ENCODE measurements at places on chromosomes 3 and 15. TPM values are rescaled to one million over a fixed set of nuclear protein-coding genes. Genes with fewer than 3 reads are reported as not detected.

Gene MYZAP
- total RNA-seq = not detected

Gene ALDH1L1
- total RNA-seq = 0.31 TPM

Gene FAM3D
- total RNA-seq = not detected

Gene LYZL4
- total RNA-seq = not detected

Gene DAZL
- total RNA-seq = not detected

Gene LINGO1
- total RNA-seq = 4.7 TPM

Gene CORO2B
- 1.4 TPM for total RNA-seq

Gene BFSP2
- 0.69 TPM for total RNA-seq

Gene CNBP
- 238 TPM for total RNA-seq

Gene TFG
- 92.3 TPM for total RNA-seq

Gene AGBL1
- 1.1 TPM for total RNA-seq

Gene ESYT3
- 1.2 TPM for total RNA-seq

Gene RTP3
- not detected for total RNA-seq

Gene SAMMSON
- under 0.01 TPM for total RNA-seq

Gene ZNF445
- 5.2 TPM for total RNA-seq

Gene TATDN2
- total RNA-seq = 15.5 TPM

Gene CCDC54
- total RNA-seq = not detected

Gene RGMA
- total RNA-seq = 3.4 TPM

Gene DPPA4
- total RNA-seq = not detected

Gene ARL8B
- 71.2 TPM for total RNA-seq

Gene CRYGS
- total RNA-seq = 1.0 TPM

Gene LMAN1L
- not detected for total RNA-seq

Gene OIP5
- 26.0 TPM for total RNA-seq

Gene TAGLN3
- 0.31 TPM for total RNA-seq

Gene SLC30A4
- total RNA-seq = 4.3 TPM

Gene MESP1
- 0.73 TPM for total RNA-seq

Gene NRG4
- under 0.01 TPM for total RNA-seq

Gene SH2D7
- total RNA-seq = not detected

Gene IL17RD
- total RNA-seq = 2.9 TPM

Gene OXTR
- total RNA-seq = 0.67 TPM

Gene P2RY14
- total RNA-seq = not detected

Gene PRTG
- total RNA-seq = 13.3 TPM

Gene DUOXA2
- total RNA-seq = not detected

All from melanocyte of skin (primary cell).